ENCODE measurements at places on chromosomes 4 and X.

DNA sequence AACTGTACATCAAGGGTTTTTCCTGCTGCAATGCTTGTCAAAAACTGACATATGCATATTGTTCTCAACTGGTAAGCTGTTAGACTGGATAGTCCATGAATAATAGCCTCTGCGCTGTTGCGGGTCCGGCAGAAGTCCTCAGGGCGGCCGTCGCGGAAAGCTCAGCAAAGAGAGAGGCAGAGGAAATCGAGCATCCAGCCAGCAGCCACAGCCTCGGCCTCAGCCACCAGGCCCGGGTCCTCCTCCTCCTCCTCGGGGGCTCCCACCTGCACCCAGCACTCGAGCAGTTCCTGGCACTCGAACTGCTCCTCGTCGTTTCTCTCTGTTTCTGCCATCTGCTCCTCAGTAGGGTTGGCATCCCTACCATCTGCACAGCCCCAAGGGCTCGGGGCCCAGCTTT lies 53.7 kb downstream of the UPRT start:
- DNase-seq: no peak

GRCh38 chrX:153828723-153829548 lies 1.4 kb downstream of the PDZD4 start:
- DNase-seq: no peak

DNA sequence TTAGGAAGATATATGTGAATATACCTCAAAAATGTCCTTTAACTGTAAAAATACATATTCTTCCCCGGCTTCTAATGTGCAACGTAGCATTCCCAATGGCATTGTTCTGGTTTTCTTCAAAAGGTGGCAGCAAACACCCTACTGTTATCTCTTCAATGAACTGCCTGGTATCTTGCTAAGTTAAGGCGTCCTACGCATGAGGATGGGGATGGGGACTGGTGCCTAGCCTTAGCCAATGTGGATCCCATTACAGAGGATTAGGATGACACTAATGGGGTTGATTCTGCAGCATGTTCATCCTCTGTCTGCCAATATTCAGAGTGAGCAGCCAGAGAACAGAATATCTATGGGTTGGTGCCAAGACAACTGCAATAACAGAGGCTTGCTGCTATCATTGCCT lies 334.9 kb upstream of the ADGRL3 start:
- DNase-seq: no peak

DNA sequence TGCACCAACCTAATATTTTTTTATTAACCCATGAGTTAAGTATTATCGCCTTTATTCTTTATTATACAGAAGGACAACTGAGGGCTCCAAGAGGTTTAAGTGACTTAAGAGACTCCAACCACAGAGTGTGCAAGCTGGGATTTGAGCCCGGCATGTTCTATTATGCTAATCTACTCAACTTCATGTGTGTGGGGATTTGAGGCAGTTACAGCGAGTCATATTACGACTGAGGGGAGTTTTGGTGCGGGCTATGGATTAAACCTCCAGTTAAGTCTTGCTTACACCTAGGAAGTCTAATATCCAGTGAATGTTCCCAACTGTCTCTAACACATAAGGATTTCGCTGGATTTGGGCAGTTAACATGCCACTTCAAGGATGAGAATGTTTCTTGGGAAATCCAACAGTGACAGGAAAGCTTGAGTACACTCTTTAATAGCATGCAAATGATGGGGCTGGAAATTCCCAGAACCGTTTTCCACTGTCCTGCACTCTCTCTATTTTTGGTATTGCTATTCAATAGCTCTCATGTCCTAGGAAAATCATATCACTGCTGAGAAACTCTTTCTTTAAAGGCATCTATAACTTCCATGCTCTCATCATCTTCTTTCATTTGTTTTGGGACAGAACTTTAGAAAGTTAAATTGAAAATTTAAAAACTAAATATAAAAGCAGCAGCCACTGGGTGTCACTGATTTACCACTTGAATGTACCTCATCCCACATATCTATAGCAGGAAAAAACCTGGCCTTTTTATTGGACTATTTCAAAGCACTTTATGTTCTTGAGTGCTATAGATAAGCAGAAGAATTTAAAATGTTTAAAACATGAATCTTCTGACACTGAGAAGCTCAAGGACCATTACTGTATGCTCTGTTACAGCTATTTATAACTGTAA lies 165.1 kb upstream of the TTC29 start:
- no peak for DNase-seq

DNA sequence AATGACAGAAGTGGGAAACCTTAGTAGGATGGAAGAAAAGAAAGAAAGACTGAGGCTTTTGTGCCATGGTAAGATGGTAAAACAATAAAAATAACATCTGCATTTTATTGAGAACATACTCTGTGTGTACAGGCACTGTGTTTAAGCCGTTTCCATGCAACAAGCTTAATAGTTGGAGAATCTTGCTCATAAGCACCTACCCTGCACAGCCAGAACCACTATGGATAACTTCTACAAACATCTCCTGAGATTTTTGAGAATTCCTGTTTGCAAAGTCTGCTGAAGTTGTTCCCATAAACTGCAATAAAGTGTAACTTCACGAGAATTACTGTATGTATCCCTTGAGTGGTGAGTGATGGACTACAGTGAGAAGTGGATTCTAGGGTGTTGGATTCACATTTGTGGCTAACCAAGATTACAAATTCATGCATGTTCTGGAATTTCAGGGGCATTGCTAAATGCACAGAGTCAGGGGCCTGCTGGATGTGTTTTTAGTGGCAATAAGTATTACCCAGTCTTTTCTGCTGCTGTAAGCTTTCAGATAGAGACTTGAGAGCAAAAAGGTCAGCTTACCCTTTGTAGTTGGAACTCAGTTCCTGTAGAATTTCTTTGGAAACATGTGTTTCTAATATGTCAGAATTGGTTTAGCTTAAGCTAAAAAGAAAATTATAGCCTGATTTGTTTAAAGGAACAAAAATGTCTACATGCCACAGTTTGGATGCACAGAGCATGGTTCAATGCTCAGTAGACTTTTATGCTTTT lies 132.5 kb downstream of the AFF1 start:
- DNase-seq: no peak

DNA sequence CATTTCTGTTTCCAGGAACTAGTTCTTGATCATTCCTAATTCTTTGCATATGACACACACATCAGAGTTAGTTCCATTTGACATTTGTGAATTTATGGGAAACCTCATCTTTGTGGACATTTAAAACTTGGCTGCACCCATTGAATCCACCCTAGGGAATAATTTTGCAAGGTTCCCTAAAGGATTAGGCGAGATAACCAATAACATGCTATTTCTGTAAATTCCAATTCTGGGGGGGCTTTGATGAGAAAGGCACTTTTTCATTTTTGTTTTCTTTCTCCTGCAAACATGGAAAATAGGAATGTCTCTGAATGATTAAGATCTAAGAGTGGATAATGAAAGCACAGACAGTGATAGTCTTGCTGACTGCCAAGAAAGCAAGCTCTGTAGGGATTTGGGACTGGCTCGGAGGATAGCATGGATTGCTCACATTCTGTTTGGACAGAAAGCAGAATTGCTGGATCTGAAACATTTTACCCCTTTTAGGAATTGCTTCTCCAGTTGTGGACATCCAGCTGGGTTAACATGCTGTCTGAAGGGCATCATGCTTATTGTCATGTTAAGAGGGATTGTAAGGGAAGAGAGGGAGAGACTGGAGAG lies 145.1 kb downstream of the NHS start:
- DNase-seq: no peak

GRCh38 chrX:119790977-119791436 lies 423 bp downstream of the RPL39 start:
- peak; percentile 54 for DNase-seq

DNA sequence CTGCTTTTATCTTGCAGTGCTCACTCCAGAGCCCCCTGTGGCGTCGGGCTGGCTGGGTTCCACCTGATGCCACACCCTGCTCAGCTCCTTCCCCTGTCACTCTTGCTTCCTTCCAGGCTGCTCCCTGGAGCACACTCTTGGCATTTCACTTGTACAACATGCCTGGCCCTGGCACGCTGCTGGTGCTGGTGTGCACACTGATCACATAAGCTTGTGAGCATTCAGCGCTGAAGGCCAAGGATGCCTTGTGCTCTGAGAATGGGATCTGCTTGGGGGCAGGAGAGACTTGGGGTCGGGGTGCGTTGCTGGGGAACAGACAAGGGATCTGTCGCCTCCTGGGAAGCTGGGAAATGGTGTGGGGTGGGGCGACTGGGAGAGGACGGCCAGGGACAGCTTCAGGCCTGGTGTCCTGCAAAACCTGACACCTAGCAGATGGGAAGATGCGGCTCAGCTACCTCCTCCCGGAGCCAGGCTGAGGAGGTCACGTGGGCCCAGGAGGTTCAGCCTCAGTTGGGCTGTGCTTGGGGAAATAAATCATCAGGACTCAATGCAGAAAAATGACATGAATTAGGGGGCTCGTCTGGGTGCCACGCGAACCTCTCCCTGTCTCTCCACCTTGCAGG lies 108.5 kb downstream of the PHKA2 start:
- no peak for DNase-seq

GRCh38 chrX:103831803-103832544 lies at the start of gene RAB9B:
TSS of gene RAB9B (minus strand) at chrX:103832257. CDS start at chrX:103825784, 6,473 bp downstream.
- DNase-seq: peak; percentile 74

DNA sequence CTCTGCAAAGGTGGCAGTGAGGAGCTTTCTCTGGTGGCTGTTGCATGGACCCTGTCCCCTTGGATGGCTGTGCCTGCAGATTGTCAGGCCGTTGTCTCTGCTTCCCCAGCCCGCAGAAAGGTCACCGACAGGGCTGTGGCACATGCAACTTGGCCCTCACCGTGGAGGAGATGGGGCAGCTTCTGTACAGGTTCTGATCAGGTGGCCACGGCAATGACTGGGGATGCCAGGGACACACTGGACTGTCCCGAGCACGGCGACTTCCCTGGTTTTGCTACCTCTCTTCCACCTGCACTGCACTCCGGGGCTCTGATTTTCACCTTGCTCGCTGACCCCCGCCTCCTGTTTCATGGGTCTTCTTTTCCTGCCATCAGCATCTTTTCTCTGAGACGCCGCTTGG lies 43.5 kb downstream of the DCTD start:
- no peak for DNase-seq

- DNase-seq: peak; percentile 81
Measured at GRCh38 chr4:2598511-2599303, 62.3 kb downstream of the FAM193A start.

DNA sequence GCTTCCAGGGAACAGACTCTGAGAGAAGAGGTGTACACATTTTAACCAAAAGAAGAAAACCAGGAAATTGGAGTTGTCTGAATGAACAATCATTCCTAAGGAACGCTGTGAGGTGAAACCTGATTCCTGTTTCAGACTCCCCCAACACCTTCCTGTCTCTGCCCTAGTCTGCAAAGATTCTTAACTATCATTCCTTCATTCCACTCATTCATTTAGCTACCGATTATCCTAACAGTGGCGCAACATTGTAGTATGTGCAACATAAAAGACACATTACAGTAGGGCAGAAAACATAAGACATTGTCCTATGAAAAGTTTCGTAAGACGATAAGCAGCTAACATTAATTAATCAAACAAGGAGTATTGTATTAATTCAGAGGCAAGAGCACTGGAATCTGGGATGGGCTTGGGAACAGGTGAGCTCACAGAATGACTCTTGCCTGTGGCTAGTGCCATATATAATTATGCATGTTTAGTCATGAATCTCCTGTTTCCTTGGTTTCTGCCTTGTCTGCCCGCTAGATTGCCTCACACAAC lies 23.8 kb upstream of the ADH7 start:
- no peak for DNase-seq

GRCh38 chrX:386768-387575 lies at the start of gene PPP2R3B:
TSS of gene PPP2R3B (minus strand) at chrX:386907. CDS start at chrX:386691, 216 bp downstream.
- peak; percentile 99 for DNase-seq

- DNase-seq: peak; percentile 5
Measured at GRCh38 chr4:23614284-23614892, 275.5 kb downstream of the PPARGC1A start.

GRCh38 chr4:101540336-101540735 lies 193.0 kb upstream of the PPP3CA start:
- DNase-seq: no peak

GRCh38 chrX:3271183-3271833 lies 75.1 kb downstream of the MXRA5 start:
- peak; percentile 3 for DNase-seq

- DNase-seq: no peak
Measured at GRCh38 chr4:163758032-163758431, 263.5 kb downstream of the TMA16 start.

Measured in common myeloid progenitor, CD34-positive (primary cell).